NT2/D1 (cell line): ENCODE measurements at places on chromosomes 1 and 21.

DNA sequence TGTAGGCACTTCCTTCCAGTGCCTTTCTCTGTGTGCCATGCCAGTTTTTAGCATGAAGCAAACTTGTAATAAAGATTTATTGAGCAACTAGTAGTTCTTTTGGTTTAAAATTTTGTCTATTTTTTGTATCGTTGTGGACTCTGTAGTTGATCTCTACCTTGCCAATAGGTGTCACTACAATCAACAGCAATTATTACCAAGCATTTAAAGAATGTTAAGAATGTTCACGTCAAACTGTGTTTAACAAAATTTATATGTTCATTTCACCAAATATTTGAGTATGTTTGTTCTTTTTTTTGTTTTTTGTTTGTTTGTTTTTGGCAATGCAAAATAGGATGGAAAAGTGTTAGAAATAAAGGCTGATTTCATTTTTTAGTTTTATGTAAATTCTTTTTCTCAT is 208.1 kb downstream of the PATJ start:
- DNase-seq, result no peak

- no peak for DNase-seq
Observed at GRCh38 chr21:34894401-34894800, 154.7 kb downstream of the RUNX1 start.

- DNase-seq, result no peak
Observed at GRCh38 chr1:117001254-117001927, at the start of gene CD101. CD101 (plus strand) TSS chr1:117001760; CDS start chr1:117001818, 58 bp downstream.

GRCh38 chr1:70044832-70045231 is 160.5 kb downstream of the LRRC40 start:
- DNase-seq, result no peak

DNA sequence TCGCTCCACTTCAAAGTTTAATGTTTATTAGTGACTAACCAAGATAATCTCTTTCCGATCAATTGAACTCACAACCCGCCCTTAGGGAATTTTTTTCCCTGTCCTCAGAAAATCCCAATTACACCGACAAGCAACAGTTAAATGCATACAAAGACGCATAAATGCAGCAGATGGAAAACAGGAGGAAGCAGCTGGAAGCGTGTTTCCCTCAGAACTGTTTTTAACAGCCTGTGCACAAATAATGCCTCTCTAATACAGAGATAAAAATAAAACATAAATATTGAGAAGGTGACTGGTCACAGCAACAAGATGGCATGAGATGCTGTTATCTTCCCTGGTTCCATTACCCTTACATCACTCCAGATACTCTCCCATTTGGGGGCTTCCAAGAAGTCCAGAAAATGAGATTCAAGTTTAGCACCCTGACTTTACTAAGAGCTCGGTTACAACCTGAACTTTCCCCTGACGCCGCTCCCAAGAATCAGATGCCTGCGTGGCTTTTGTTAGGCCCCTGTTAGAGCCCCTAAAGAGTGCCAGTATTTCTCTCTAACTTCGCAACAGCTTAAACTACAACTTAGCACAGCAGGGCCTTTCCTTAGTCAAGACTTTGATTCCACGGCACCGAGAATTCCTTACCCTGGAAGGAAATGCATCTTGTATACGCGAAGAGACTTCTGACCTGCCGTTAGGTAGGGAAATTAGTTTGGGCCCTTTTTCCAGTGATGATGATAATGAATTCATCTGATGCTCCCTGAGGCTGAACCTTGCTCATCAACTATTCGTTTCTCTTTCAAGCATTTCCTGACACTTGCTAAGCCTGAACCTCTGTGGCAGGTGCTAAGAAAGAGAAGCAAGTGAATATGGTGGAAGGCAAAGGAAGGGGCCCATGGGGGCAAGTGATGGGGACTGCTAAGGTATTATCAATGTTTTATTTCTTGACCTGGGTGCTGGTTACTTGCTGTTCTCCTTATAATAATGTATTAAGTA is 137.7 kb upstream of the SMYD2 start:
- DNase-seq, result no peak

- no peak for DNase-seq
Observed at GRCh38 chr1:89545264-89546038, 20.8 kb downstream of the LRRC8B start.

- peak; percentile 69 for DNase-seq
Observed at GRCh38 chr1:64861611-64862010, 104.7 kb downstream of the JAK1 start.

DNA sequence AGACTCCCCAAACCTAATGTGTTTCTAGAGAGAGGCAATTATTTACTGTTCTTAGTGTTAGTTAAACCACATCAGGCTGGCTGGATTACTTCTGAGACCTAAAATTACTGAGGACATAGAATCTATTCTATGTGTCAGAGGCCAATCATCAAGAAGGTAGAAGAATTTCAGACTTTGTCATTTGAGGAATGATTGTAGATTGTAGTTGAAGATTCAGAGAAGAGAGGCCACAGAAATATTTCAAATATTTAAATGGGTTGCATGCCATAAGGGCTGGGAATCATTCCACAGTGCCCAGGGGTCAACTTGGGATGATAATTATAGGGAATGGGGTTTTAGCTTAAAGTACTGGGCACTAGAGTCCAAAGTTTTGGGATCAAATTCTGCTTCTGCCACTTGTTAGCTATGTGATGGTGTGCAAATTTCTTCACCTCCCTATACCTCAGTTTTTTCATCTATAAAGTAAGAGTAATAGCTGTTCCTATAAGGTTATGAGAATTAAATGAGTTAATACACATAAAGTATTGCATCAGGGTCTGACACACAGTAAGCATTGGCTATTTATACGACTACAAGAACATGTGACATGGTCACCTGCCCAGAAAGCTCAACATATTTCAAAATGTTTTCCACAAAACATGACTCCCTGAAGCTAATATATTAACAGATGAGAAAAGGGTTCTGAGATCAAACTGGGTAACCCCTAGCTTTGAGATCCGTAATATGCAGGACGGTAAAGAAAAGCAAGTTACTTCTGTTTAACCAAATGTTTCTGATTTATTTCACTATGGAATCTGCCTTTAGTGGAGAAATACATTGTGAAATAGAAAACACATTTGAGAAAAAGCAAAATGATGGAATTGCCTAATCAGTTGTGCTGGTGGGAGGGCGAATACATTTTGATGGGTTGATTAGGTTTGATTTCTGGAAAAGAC is 69.7 kb upstream of the SPAG17 start:
- no peak for DNase-seq

DNA sequence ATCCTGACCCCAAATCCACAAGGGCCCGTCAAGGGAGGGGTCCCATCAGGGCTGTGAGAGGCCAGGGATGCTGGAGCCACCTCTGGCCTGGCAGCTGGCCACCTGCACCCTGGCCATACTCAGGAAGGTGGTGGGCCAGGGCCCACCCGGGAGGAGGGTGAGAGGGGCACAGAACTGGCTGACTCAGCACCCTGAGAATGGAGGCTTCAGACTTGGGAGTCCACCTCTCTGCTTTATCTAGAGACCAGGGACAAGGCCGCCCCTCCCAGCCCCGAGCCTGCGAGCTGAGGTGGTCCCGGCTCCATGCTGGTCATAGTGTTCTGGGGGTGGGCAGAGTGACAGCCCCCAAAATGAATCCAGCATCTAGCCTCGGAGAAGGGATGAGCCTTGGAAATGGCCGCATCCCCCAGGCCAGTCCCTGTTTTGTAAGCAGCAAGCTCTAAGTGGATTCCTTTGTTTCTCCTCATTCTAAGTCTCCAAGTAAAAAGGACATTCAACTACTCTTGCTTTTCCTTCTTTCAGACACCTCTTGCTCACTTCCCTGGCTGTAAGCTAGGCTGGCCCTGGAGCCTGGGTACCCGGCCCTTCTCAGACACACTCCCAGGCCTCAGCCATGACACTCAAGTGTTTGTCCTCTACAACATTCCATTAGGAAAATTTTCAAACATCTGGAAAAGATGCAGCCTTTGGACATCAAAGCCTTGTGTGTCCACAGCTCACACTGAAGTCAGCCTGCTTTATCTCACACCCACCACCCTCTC is 12.3 kb downstream of the WNT3A start:
- no peak for DNase-seq

DNA sequence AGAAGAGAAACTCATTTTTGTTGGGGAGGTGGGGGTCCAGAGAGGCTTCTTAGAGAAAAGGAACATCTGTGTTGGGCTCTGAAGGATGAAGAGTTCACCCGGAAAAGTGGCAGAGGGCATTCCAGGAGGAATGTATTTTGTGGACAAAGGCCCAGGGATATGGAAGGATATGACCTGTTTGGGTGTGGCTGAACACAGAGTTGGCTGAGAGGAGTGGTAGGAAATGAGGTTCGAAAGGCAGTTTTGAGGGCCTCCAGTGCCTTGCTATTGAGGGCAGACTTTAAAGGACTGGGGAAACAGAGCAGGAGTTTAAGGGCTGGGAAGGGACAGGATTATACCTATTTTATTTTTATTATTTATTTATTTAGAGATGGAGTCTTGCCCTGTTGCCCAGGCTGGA is 27.3 kb upstream of the WASF2 start:
- no peak for DNase-seq

DNA sequence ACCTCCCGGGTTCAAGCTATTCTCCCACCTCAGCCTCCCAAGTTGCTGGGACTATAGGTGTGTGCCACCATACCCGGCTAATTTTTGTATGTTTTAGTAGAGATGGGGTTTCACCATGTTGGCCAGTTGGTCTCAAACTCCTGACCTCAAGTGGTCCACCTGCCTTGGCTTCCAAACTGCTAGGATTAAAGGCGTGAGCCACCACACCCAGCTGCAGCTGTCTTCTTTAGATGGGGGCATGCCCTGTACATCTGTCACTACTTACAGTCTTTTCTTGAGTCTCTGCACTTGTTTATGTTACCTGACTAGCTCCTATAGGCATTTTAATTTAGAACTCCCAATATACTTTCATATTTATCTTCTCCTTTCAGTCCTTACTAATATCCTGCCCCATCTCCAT is 64.2 kb downstream of the SELENOF start:
- no peak for DNase-seq

DNA sequence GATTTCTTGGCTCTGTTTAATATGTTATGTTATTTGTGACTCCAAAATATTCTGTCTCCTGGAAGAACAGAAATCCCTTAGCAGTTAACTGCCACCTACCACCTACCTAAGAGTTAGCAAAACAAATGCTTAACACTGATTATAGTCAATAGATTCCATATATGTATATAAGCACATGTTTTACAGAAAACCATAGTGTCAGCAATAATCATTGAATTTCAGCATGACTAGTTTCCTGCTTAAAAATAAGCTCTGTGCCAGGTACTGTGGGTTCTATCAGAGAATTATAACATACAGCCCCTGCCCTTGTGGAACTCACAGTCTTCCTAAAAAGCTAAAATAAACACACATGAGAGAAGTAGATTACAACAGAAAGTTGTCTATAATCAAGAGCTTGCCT is 561.9 kb upstream of the CAMK1G start:
- DNase-seq, result no peak

- peak; percentile 35 for DNase-seq
Observed at GRCh38 chr1:192474080-192474683, 101.4 kb upstream of the RGS1 start.

GRCh38 chr1:24415910-24416665 is 486 bp downstream of the NIPAL3 start:
- DNase-seq, result no peak

GRCh38 chr1:11877074-11877473 is 18.3 kb upstream of the NPPB start:
- DNase-seq, result no peak

DNA sequence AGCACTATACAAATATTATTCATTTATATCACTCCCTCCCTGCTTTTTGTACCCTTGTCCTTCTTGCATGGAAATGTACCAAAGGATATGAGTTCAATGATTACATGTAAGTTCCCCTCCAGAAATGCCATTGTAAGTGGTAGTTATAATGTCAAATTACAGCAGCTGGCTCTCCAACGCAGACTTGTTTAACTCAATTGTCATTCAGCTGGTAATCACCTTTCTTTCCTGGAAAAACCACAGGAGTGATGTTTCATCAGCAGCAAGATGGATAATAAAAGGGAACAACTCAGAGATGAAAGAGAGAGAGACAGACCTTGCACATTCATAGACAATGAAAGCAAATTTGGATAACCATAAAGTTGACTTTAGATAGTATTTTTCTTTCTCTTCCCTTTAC is 578.6 kb upstream of the PBX1 start:
- no peak for DNase-seq

DNA sequence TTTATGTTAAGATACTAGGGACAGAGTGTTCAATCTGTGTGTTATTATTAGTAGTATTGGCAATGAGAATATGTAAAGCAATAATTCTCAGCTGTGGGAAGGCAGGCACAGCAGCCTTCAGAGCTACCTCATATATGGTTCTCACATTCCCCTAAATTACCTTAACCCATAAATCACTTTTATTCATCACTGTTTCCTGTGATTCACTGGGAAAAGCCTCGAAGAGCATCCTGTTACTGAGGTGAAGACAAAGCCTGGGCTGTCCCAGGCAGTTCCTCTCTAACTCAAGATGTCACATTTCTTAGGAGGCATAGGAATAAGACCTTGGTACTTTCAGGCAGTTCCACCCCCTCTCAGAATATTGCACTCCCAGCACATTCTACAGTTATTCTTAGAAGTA is 965.7 kb downstream of the NCAM2 start:
- no peak for DNase-seq

DNA sequence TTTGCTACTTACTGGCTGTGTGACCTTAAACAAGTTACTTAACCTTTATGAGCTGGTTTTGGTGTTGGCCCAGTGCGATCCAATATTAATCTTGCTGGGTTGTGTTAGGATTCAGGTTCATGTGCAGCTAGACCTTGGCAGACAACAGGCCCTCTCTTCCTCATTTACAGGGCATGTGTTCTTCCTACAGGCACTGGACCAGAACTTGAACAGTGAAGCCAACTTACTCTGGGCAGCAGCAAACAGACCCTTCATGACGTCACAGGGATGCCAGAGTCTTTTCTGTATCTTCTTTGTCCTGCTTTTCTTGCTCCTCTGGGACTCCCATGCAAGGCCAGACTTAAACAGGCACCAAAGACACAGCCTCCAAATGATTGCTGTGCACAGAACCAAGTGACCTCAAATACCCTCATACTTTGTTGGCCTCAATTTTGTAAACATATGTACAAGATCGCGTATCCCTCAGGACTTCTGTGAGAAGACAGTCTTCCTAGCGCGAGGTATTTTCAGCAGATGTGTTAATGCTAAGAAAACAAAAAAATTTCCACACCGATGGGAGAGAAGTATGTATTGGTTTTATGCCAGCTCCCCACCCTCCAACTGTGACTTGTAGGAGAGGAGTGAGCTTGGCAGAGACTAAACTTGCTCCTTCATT is 73.7 kb downstream of the URB2 start:
- no peak for DNase-seq

- no peak for DNase-seq
Observed at GRCh38 chr1:204462229-204462561, 32.4 kb downstream of the PIK3C2B start.

DNA sequence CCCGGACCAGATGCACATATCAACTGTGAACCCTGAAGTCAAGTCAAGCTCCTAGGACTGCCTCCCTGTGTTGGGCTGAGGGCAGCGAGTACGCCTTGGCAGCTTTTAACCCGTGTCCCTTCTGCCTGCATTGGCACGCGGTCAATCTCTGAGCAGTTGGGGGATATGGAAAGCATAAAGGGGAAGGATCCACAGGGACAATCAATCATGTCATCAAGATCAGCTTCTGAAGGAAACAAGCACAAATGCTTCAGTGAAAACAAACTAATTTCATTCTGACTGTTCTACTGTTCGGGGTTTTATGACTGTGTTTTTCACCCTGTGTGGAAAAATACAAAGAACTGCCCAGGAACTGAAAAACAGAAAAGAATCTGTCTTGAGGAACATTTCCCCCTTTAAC is 106.2 kb downstream of the RUNX1 start:
- DNase-seq, result no peak
